ENCODE measurements at places on chromosomes 7 and 10.

GRCh38 chr10:58264780-58265179, 2.9 kb downstream of the IPMK start:
- DNase-seq: no peak

GRCh38 chr7:26398756-26399509, 107.3 kb downstream of the SNX10 start:
- DNase-seq: no peak

GRCh38 chr10:94200146-94200837, 162.4 kb downstream of the NOC3L start:
- DNase-seq: no peak

DNA sequence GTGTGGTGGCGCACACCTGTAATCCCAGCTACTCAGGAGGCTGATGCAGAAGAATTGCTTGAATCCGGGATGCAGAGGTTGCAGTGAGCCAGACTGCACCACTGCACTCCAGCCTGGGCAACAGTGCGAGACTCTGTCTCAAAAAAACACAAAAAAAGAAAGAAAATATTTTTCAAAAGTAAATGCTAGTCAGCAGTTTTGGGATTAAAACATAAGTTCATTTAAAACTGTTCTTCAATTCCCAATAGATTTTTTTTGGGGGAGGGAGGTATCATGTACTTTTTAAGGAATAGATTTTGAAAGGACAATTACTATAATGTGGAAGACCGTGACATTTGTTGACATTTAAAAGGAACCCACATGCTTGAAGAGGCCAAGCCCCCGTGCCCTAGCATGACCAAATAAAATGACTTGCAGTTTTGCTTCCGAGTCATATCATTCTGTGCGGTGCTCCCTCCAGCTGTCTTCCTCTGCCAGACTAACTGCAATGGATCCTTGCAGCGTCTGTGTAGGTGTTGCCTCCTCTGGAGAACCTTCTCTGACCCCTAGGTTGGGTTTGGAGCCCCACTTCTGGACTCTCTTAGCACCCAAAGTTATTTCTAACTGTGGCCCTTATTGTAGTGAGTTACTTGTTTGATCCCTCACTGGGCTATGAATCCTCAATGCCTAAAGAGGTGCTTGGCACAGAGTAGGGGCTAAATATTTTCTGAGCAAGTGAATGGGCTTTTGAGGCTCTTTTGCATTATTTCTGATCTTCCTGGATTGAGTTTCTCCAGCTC, 17.4 kb upstream of the HPS1 start:
- DNase-seq: no peak

DNA sequence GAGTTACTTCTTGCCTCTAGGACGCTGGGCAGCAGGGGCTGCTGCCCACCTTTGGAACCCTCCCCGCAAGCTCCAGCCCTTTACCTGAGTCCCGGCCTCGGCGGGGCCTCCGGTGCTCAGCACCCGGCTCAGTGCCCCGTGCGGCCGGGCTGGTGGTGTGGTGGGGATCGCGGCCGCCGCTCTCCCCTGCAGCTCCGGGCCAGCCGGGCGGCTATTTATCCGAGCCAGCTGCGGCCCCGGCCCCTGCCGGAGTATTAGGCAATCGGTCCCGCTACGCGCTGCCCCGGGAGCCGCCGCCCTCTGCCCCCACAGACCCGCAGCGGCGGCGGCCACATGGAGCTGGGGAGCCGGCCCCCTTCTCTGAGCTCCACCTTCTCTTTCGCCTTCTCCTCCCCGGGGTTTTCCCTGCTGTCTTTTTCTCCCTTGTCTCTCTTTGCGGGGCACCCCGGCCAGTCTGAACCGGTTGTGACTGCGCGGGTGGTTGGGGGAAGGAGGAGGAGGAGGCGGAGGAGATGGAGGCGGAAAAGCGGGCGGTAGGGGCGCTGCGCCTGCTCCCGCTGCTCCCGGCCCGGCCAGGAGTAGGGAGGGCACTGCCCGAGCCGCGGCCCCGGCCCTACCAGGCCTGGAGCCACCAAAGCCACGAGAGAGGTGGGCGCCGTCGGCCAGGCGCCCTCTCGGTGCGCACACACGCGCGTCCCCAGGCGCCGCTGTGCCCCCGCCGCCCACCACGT, at the start of gene SLC16A9:
SLC16A9 (minus strand) TSS at position 456 of the 731 bp plus-strand sequence. CDS start 25,559 bp downstream, outside the sequence.
- peak; percentile 41 for DNase-seq

GRCh38 chr10:35726846-35727245, 84.8 kb upstream of the FZD8 start:
- no peak for DNase-seq

DNA sequence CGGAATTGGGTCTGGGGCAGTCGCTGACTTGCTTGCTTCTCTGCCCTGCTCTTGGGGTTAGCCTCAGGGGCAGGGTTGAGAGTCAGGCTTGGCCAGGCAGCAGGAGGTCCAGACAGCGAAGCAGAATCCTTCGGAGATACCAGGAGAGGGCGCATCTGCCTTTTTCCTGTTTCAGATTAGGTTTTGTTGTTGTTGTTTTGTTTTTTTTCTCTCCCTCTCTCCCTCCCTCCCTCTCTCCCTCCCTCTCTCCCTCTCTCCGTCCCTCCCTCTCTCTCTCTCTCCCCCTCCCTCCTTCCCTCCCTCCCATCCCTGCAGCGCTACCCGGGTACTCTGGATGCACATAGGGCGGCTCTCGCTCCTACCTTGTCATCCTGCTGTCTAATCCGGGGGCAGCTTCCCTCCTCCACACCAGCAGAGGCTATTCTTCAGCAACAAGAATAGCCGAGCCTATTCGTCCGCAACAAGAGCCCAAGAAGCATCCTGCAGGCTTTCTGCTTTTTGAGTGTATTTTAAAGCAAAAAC, 758 bp upstream of the OPTN start:
- DNase-seq: peak; percentile 52

GRCh38 chr10:53122281-53122680, 349.7 kb upstream of the MBL2 start:
- no peak for DNase-seq

- DNase-seq: no peak
Measured at GRCh38 chr10:4216726-4217125, 431.7 kb upstream of the KLF6 start.

DNA sequence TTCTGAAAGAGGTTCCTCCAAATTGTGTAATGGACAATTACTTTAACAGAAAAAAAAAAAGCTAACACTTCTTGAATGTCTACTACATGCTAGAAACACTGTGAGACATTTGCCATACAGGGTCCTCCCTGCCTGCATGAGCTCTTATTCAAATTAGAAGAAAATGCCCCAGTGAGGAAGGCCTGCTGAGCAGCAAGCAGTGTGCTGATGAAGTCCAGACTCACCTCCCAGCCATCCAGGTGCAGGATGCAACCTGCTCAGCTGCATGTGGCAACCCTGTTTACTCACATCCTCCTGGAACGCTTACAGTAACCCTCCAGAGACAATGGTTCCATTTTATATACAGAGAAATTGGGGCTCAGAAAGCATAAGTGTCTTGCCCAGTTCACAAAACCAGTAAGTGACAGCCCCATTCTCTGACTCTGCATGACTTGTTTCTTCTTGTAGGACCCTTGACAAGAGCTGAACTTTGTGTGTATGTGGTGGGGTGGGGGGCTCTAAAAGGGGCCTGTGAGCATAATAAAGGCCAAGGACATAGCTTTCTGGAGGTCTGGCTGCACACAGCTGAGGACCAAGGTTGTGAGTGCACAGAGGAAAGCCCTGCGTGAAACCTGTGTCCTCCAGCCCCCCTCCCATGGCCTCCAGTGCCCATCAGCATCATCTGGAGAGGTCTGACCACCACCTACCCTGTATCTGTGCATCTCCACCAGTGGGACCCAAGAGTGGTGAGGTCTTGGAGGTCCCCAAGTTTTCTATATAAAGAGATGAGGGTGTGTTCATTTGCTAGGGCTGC, 387.8 kb downstream of the GRID1 start:
- no peak for DNase-seq

DNA sequence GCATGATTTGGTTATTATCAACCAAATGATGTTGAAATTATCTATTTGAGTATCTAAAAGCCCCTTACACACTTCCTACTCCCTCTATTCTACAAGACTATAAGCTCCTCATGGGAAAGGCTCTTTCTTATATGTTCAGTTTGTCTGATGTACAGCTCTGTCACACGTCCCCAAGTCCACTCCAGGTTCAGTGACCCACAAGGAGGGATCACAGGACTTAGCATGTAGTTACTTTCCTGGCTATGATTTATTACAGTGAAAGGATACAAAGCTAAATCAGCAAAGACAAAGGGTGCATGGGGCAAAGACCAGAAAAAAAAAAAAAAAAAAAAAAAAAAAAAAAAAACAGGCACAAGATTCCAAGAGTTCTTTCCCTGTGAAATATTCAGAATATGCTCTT, 125.6 kb upstream of the TMEM106B start:
- no peak for DNase-seq

DNA sequence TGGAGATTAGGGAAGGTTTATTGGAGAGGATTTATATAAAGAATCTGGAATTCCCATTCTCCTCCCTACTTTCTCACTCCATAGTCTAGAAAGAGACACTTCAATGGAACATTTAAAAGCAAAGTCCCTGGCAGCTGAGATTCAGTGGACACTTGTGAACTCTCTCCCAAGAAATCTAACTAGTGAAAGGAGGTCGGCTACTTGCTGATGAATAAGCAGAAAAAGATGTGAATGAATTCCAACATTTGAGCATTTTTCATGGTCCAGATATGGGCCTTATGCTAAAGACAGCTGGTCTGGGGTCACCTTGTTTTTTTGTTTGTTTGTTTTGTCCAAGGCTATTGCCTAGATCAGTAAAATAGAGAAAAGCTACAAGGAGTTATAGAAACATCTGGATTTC, 141.1 kb upstream of the LRRTM3 start:
- DNase-seq: no peak

- peak; percentile 37 for DNase-seq
Measured at GRCh38 chr10:79068562-79069324, at the start of gene ZMIZ1. ZMIZ1 (plus strand) TSS chr10:79068966; CDS start chr10:79201633, 132,667 bp downstream.

DNA sequence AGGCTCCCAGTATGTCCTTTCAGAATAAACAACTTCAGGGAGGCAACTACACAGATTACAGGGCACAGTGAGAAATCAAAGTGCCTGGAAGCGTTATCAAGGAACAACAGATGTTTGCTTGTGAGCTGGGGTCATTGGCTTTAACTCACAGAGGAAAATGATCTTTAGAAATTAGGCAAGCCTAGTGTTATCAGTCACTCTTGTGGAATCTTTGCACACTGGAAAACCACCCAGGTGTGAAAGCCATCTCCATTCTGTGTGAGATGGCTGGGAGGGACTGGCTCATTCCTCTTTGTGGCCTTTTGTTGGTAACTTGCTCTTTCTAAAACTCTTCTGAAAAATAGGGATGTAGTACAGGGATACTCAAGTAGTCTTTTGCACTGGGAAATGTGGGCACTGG, 716.0 kb downstream of the XPNPEP1 start:
- DNase-seq: no peak

All from NCI-H524 (cell line).